ENCODE measurements at places on chromosomes 16 and 17.

- no peak for DNase-seq
Measured at GRCh38 chr16:23024044-23024443, 125.2 kb downstream of the USP31 start.

- DNase-seq = no peak
Measured at GRCh38 chr17:69059458-69060175, 1.1 kb downstream of the ABCA9 start.

DNA sequence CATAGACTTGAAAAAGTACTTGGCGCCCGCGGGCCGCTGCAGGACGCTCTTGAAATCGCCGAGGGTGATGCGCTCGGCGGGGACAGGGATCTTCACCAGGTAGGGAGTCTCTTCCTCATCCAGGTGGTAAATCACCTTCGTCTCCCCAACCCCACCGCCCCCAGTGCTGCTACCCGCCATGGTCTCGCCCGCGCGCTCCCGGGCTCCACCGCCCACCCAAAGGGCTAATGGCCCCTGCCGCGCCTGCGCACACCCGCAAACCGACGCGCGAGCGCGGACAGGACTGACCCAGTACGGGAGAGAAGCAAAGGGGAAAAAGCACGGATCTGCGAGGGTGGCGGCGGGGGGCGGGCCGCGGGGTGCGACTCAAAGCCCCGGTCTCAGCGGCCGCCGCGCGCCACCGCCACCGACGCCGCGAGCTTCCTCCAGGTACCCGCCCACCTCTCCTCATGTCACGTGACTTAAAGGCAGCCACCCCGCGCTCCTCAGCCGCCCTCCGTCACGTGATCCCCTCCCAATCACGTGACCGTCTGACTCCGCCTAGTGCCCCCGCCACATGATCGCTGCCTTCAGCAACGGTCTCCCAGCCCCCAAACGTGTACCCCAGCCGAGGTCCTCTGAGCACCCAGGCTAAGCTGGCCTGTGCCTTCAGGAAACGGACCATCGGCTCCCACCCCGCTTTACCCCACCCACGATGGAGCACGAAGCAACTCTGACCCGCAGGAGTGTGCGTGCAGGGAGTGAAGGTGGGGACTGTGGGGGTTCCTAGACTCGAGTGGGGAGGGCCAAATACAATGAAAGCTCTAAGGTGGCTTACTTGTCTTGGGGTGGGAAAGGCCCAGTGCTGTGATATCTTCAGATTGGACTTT lies at the start of gene DVL2:
Gene DVL2 (minus strand): TSS at position 435 of the 869 bp plus-strand sequence. CDS start 255 bp downstream, at position 180.
- DNase-seq = peak; percentile 95

GRCh38 chr17:43411749-43412148 lies 13.0 kb downstream of the ARL4D start:
- DNase-seq = no peak

DNA sequence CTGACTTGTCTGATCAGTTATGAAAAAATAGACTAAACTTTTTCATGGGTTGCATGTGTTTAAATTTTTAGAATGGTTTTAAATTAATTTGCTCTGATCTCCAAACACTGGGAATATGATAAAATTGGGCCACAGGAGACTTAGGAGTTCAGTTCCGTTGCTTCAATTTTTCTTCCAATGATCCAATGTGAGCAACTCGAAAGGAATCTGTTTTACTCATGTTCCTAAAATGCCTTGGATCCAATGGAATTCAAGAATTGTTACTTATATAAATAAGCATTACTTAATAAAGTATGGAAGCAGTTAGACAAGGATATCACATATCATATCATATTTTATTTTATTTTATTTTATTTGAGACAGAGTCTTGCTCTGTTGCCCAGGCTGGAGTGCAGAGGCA lies 56.0 kb upstream of the NACA2 start:
- DNase-seq = no peak

All from activated T-cell treated with anti-CD3 and anti-CD28 coated beads, Interleukin-2, amount 50 U/mL, for 48 hours (primary cell).